ENCODE measurements at places on chromosomes 12 and 14.

DNA sequence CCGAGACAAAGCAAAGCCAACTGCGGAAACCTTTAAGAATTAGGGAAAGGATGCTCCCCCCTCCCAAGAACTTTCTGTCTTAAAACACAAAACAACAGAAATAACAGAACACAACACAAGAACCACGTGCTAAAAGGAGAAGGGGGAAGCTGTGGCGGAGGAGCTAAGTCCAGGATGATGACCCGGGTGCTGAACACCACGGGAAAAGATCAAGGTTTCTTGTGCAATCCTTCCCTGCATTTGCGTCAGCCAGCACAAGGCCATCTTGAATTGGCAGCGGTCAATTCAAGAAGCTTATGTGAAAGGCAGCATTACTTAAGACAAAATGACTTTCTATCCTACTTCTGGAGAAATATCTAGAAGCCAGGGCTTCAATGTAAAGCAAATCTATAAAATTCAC, 11.0 kb upstream of the CREBL2 start:
- DNase-seq: no peak

DNA sequence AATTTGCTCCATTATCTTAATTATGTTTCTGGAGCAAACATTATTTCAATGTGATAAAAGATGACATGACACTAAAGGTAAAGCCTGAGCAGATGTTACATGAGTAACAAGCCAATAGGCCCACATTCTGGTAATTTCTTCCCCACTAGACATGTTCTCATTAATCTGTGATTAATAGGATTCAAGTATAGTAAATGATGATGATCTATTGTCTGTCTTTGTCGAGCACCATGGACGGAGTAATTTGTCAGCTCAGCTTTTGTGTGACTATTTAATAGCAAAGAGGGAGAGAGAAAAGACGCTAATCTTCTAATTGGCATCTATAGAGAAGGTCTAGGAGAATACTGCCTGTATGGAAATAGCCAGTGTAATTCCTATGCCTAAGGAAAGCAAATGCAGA, 62.2 kb upstream of the INSM2 start:
- no peak for DNase-seq

GRCh38 chr12:31820832-31821231, 92.0 kb upstream of the AMN1 start:
- DNase-seq: no peak

DNA sequence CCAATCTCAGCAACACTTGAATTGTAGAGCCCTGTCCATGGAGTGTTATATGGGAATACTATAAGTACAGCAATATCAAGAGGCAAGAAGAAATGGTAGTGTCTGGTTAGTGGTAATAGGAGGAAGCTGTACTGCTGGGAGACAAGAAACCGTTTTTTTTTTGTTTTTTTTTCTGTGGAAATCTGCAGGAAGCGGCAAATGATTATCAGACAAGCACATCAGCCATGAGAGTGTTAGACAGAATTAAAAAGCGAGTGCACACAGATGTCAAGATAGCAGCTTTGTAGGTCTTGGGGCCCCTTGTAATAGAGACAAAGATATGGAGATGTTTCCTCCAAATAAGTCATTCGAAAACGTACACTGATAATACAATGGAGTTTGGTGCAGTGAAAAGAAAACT, 6.7 kb downstream of the TESPA1 start:
- DNase-seq: no peak

DNA sequence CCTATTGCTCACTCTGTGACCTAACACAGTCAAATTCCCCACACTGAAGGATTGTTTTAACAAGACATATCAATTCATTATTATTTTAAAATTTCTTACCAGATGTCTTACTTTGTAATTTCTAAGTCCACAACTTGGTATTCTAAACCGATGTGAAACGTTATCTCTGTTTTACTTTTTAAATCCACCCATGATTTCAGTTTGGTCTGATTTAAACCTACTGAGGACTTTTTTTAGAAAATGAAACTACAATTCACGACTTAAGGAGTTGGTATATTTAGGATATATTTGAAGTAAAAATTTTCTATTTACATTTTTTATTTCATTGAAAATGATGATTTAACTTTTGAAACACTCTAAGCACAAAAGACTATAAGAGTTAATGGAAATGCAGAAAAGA, 35.1 kb upstream of the GRIP1 start:
- no peak for DNase-seq

GRCh38 chr14:95356245-95356869, 36.6 kb upstream of the CLMN start:
- DNase-seq: no peak

GRCh38 chr12:126960709-126961108, 1306.3 kb upstream of the TMEM132C start:
- no peak for DNase-seq

- DNase-seq: no peak
Measured at GRCh38 chr12:33634544-33634943, 194.9 kb upstream of the SYT10 start.

DNA sequence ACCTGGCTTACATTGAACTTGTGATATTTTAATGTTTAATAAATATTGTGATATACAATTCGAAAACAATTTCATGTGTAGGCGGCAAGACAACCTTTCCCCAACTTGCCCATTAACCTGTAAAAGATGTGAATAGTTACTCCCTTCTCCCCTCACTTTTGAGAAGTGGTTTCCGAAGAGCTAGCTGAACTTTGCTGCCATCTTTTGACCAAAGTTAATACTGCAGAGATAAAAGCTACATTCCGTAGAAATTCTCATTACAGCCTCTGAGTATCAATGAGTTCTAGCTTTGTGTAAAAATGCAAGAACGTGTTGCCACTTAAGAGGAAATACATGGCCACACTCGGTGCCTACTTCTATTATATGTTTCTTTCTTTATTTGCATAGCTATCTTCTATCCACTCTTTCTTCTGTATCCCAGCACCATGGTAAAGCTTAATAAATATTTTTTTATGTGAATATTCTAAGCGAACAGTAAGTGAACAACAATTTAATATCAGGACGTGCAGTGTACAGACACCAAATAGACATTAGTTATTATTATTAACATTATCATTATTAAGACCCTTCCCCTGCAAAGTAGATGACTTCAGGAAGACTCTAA, 105.1 kb upstream of the TMEM260 start:
- DNase-seq: peak; percentile 66

- DNase-seq: no peak
Measured at GRCh38 chr14:102825307-102826095, 48.3 kb downstream of the TRAF3 start.

DNA sequence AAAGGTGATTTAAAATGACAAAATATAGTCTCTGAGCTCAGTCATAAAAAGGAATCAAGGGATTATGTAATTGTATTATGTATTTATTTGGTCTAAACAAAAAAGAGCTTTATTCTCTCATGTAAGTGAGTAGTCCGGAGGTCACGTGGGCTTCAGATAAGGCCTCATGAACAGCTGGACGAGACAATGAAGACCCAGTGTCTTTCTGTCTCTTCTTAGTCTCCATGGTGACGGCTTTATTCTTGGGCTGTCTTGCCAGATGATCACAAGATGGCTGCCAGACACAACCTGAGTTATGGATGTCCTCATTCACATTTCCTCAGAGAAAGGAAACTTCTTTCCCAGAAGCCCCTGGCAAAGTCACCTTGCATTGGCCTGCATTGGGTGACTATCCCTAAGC, 98.6 kb downstream of the ARF6 start:
- DNase-seq: no peak

DNA sequence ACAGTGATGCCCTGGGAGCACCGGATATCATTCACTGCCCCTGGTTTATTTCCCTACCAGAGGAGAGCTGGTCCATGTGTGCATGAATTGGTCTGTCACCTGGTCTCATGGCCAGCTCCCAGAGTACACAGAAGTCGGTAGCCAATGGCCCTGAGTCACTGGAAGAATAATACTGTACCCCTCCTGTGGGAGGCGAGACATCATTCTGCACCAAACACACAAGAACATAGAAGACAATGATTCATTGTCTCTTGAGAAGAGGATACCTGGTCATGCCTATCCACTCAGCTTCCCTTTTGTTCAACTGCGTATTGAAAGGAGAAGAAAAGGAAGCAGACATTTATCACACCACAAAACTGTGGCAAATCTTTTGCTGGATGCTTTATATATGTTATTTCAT, 216.2 kb downstream of the DPF3 start:
- no peak for DNase-seq

DNA sequence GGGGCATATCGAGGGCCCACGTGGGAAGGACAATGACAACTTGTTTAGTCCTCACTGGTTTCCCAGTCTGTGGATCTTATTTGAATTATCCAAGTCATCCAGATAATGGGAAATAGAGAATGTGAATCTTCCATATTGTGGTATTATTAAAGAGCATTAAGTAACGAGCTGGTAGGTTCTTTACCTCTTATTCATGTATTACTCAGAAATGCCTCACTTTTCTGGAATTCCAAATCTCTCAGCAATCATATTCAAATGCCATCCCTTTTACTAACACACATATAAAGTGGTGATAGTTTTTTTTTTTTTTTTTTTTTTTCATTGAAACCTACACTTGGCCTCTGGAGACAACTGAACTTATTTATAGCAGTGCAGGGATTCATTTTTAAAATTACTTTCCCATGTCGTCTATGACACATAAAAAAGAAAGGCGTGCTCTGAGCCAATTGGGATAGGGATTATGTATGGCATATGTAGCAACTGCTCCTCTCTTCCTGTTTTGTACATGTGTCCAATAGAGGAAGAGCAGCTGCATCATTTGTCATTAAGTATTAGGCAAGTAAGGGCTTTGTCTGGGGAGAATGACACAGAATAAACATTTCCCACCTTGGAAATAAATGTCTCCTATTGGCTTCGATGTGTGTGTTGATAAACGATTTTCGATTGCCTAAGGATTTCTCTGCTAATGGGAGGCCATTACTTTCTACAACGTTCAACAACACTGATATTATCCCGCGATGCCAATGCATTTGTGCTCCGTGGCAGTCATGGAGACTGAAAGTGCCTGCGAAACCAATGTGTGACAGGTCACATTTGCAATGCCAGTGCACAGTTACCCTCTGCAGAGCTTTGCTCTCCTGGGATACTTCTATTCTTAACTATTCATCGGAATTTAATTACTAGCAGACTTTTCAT, 78.6 kb upstream of the IFNG-AS1 start:
- no peak for DNase-seq

DNA sequence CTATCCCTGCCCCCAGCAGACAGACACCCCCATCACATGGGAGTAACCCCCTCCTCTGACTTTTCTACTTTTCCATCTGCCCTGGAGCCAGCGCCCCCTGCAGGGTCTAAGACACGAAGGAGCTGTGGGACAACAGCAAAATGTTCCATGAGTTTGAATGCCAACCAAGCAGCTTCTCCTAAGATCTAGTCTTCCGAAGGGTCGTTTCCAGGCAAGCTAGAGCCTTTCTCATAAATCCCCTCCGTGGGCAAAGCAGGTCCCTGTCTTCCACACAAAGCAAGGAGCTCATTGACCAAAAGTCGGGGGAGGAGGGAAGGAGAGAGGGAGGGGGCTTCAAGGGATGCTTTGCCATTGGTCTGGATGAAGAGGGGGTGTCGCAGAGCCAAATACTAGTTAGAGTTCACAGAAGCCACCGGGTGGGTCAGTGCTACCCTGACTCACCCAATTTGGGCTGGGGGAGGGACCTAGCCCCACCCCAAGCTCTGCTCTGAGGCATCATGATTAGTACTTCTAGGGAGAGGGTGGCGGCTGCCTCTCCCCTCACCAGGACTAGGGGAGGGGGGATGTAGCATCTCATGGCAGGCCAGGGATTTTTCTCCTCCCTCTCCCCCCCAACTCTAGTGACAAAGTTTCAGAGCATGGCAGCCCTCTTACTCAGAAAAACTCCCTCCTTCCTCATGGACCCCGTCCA, 1.6 kb downstream of the MSI1 start:
- DNase-seq: peak; percentile 34

DNA sequence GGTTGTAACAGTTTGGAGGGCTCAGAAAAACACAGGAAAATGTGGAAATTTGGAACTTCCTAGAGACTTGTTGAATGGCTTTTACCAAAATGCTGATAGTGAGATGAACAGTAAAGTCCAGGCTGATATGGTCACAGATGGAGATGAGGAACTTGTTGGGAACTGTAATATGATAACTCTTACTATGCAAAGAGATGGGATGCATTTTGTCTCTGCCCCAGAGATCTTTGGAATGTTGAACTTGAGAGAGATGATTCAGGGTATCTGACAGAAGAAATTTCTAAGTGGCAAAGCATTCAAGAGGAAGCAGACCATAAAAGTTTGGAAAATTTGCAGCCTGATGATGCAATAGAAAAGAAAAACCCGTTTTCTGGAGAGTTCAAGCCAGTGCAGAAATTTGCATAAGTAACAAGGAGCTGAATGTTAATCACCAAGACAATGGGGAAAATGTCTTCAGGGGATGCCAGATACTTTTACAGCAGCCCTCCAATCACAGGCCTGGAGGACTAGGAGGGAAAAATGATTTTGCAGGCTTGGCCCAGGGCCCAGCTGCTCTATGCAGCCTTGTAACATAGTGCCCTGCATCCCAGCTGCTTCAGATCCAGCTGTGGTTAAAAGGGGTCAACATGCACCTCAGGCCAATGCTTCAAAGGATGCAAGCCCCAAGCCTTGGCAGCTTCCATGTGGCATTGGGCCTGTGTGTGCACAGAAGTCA, 572.7 kb upstream of the ATP2B1 start:
- no peak for DNase-seq
